Hematopoietic multipotent progenitor cell treated with erythropoietin and hydrocortisone succinate and interleukin-3 and kit ligand, for 6 days (in vitro differentiated cells): ENCODE measurements at places on chromosomes 1 and 21.

DNA sequence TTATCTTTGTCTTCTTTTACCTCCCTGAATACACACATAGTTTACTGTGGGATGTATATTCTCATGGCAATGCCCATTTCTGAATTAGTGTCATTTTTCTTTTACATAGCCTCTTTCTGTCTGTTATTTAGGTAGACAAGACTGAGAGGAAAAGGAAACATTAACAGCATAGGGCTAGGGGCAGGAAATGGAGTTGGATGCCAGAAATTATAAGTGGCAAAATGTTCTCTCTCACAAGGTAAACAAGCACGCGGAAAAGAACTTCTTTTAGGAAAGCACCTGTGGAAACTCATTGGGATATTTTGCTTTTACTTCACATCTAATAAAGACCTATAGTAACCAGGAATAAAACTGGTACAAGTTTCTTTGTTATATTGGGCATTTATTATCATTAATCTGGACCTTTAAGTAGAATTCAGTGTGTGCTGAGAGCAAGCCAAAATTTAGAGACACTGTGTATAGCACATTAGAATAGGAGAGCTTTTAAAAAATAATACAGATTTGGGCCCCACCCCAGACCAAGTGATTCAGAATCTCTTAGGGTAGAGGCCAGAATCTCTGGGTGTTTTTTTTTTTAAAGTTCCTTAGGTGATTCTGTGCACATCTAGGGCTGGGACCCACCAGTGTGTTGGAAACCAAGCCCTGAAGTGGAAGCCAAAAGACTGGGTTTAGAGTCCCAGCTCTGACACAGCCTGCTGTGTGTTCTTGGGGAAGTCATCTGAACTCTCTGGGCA lies 32.7 kb downstream of the S100A10 start:
- DNase-seq = no peak

- no peak for DNase-seq
Measured at GRCh38 chr1:211534545-211535291, 42.8 kb upstream of the RD3 start.

GRCh38 chr1:58702261-58703141 lies 2.6 kb upstream of the MYSM1 start:
- DNase-seq = no peak

- DNase-seq = no peak
Measured at GRCh38 chr1:182952677-182953444, at the start of gene SHCBP1L. TSS of gene SHCBP1L (minus strand) at chr1:182953166. CDS start at chr1:182953133, 33 bp downstream.

DNA sequence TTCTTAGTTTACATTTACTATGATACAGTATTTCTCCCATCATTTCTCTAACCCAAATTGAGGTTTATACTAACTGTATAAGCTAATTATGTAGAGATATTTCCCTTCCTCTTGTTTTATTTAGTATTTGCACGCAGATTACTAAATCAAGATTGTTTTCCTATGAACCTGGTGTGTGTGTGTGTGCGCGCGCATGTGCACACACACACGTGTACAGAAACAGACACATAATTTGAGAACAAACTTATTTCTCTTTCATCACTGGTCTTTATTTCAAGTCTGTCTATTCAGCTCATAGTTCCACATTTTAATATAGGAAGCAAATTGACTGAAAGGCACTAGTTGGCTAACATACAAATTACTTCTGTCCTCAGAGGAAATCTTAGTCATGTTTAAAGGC lies 19.7 kb upstream of the COL24A1 start:
- DNase-seq = no peak

GRCh38 chr1:197178998-197179397 lies 32.5 kb upstream of the ASPM start:
- DNase-seq = peak; percentile 69

DNA sequence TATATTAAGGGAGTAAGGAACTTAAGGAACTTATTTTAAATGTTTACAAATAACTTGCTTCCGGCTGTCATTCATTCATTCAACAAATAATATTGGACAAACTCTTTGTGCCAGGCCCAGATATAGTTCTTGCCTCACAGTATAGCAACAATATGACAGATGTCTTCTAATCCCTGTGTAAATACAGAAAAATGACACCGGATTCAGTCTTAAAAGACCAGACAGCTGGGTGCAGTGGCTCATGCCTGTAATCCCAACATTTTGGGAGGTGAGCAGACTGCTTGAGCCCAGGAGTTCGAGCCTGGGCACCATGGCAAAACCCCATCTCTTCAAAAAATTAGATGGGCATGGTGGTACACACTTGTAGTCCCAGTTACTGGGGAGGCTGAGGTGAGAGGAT lies 23.7 kb downstream of the EIF2B3 start:
- no peak for DNase-seq

- no peak for DNase-seq
Measured at GRCh38 chr1:195618287-195618686, 990.0 kb downstream of the KCNT2 start.
